NB4 (cell line): ENCODE measurements at places on chromosomes 13 and 19.

GRCh38 chr13:95530178-95530577 is 22.3 kb upstream of the CLDN10 start:
- DNase-seq: peak; percentile 83

DNA sequence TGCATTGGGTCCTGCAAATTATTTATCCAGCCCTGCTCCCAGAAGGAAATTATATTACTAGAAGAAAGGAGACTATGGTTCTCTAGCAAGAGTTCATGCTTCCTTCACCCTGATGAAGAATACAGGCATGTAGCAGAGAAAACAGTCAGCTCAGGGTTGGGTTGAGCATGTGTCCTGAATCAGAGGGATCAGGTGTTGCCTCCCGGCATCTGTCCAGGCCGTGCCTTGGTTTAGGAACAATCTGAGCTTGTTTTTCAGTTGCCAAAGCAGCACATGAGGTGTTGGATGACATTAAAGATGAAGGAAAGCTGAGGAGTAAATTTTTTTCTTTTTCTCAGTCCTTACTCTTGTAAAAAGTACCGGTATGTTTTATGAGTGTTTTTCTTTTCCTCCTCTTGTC is 62.0 kb downstream of the KL start:
- no peak for DNase-seq

DNA sequence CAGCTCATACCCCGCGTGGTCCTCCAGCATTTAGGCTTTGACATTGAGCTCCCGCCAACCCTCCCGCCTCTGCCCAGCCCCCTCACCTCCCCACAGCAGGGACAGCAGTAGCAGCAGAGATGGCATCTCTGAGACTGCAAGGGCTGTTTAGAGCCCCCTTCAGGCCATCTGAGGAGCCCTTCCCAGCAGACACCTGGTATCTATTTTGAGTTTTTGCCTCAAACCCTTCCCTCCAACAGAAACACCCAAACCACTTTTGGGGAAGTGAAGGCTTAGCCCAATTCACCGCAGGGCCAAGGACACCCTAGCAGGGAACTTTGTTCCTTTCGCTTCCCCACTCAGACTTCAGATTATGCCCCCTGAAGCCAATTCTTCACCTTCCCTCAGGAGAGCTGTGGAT is 6.3 kb upstream of the ZNF175 start:
- DNase-seq: peak; percentile 91

DNA sequence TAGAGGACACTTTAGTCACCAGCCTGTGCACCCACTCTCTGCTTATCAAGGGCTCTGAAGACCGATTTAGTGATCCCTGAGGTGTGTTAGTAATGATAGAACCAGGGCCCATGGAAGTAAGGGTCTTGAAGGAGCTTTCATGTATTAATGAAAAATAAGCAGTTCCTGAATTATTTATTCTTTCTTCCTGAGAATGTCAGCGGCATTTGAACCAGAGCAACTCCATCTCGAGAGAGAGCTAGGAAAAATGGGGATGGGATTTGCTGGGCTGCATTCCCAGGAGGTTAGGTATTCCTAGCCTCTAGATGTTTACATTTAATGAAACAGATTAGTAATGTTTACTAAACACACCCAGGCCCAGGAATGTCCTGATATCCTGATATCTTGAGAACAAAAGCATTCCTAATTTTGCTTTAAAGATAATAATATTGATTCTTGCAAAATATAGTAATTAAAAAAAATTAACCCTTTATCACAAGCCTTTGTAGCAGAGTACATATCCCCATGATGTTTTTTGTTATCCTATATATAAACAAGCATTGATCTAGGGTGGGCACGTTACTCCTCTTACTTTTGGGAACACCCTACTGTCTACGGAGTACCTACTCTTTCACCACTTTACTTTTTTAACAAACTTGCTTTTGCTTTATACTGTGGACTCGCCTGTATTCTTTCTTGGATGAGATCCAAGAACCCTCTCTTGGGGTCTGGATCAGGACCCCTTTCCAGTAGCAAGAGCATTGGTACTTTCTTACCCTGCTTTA is 63.1 kb downstream of the COG3 start:
- no peak for DNase-seq

DNA sequence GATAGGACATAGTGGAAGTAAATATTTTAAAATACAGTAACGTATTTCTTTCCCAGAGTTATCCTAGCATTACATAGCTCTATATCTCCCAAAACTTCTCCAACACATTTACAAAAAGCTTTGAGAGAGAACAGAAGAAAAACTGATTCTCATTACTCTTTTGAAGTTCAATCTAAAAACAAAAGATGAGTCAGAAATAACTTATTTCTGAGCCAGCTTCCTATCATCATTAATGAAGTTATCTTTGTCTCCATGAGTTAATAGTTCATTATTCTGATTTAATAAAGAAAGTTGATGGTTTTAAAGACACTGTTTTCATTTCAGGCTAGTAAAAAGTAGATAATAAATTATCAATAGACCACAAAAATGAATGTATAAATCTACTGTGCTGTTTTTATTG is 446.7 kb upstream of the SPRY2 start:
- no peak for DNase-seq

DNA sequence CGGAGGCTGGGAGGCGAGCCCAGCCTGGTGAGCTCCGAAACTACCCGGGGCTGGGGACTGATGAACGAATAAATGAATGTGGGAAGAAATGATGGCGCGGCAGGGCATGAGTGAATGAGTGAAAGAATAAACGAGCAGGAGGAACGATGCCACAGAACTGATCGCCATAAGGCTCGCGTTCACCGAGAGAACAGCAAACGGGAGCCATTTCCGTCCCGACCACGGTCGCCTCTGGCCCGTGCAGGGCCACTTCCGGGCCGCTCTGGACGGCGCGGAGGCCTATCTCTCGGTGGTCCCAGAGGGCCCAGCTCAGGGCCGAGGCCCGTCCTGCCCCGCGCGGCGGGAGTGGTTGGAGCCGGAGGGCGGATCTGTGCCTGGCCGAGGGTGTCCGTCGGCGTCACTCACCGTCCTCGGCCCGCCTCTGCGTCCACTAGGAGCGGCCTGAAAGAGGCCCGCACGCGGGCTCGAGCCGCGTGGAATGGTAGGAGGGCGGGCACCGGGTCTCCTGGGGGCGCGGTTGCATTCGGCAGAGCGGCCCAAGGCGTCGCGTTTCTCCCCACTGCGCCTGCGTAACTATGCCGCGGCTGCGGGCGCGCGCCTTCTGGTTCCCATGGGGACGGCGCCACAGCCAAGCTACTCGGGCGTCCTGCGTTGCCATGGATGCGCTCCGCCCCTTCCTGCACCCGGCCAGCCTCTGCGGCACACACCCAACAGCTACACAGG is at the start of gene ZNF497:
ZNF497 (minus strand) TSS at position 480 of the 723 bp plus-strand sequence. CDS start 5,116 bp downstream, outside the sequence.
- DNase-seq: peak; percentile 97

DNA sequence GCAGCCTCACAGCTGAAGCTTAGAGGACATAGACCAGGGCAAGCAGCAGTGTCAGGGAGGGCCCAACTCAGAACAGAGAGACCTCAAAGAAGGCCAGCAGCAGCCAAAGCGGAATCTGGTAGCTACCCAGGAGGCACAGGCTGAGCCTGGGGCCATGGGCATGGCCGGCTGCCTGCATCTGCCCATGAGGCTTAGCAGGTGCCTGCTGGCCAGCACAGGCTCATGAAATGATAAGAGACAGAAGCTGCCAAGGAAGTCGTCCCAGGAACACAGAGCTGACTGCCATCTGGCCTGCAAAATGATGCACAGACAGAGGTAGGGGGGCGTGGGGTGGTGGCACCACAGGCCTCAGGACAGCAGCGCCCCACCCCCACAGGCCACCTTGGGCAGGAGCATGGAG is 29.2 kb downstream of the TUBA3C start:
- DNase-seq: no peak

DNA sequence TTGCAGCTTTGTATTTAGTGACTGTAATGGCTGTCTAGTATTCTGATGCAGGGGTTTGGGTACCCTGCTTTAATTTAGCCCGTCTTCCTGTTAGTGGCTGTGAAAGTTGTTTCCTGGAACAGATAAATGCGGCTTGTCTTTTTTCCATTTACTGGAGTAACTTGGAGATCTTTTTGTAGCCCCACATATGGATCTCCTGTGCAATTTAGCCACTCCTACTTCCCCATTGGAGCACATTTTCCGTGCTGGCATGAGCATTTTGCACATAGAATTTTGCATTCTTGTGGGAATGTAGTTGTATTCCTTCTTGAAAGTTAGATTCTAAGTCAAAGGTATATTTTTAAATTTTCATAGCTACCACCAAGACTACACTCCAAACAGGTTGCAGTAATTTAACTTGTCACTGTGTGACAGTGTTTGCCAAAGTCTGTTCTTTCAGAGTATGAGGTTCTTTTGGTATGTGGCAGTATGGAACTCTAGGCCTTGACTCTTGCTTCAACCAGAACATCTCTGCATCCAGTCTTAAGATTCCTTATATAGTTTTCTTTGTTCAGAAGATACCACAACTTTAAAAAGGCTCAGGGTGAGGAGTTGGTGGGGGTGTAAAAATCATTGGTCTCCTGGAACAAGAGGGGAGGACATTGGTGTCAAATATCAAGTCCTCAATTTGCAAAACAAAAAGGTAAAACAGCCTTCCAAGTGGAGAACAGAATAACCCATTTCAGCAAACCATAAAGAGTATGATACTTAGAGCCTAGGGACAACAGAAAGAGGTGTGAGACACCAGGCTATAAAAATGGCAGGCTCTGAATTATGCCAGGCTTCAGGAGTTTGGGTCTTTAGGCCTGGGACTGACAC is 21.1 kb upstream of the CCDC97 start:
- no peak for DNase-seq

- no peak for DNase-seq
Observed at GRCh38 chr13:40662866-40663265, 3.6 kb downstream of the FOXO1 start.

GRCh38 chr19:18468517-18468916 is 30.6 kb upstream of the ISYNA1 start:
- no peak for DNase-seq

DNA sequence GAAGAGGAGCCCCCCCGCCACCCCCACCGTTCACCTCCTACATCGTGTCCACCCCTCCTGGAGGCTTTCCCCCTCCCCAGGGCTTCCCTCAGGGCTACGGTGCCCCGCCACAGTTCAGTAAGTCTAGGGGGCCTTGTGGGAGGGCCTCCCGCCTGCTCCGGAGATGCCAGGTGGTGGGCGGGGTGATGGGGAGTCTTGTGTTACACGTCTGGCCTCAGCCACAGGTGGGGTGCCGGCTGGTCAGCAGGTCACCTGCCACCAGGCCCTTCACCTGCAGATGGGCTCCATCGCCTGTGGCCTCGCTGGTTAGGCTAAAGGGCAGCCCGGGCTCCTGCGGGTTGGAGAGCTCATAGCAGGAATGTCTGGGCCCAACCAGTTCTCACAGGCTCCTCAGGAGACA is 8.0 kb upstream of the RPS15 start:
- DNase-seq: no peak

DNA sequence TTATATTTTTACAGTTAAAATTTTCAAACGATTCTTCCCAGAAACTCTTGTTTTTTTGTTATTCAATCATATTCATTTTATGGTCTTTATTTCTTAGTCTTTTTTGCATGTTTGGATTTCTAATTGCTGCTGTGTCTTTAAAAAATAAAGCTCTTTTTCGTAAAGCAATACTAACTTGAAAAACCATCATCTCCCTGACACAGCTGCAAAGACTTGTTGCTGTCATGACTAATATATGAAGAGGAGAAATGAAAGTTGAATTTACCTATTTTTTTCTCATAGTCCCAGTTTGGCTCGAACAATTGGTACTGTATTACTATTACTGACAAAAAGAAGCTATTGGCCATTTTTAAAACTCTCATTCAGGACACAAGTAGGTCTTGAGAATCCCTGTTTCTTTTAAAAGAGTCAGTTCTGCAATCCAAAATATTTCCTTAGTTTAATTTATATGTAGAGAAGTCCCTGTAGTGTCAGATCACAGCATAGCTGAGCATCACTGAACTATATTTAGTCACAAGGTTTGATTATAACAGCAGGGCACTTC is 12.1 kb upstream of the SPART start:
- DNase-seq: no peak

DNA sequence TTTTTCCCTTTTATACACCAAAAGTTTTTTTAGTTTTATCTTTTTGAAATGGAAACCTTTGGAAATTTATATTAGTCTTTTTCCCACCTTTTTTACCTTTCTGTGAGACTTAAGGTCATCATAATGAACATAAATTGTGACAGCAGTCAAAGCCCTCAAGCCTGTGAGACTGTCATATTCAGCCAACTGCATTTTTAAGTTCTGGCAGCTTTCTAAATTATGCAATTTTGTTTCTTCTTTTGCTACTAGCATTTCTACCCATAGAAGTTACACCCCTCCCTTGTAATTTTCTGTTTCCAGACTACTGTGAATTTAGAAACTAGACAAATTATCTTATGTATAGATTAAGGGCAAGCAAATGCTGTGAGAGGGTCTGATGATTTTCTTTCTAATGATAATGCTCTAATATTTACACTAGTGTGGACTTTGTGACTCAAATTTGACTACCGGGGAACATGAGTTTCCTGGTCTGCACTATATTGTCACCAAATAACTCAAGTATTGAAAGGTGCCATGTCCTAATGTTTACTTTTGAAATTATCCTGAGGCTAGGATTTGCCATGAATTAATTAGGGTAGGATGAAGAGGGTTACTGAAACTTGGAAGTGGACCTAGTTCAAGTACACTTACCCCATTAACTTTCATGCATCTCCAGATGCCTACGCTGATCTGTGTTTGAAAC is 43.7 kb downstream of the FRY start:
- DNase-seq: no peak

DNA sequence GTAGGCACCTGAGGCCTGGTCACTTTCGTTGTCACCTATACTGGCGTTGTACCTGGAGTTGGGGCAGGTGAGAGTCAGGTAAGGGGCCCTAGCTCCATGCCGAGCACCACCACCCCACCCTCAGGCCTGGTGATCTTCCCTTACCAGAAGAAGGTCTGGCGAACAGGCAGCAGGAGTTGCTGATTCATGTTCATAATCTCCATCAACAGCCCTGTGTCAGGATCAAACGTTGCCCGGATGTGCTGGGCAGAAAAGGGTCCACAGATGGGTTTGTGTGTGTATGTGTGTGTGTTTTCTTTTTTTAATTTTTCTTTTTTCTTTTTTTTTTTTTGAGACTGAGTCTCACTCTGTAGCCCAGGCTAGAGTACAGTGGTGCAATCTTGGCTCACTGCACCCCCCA is 14.3 kb downstream of the MAN2B1 start:
- no peak for DNase-seq

DNA sequence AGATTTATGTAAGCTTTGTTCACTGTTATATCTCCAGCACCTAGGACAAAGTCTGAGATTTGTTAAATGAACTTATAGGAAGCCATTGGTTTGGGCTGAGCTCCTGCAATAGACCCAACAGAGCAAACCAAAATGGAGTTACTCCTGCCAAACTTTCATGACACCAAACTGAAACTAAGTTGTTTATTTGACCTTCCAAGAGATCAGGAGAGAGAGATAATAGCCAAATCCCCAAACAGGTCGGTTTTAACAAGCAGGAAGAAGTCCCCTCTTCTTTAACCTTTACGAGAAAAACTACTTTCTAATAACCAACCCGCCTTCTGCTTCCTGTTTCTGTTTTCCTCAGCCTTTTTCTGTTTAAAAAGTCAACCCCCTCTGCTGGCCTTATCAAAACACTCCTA is 54.9 kb upstream of the ATP12A start:
- peak; percentile 56 for DNase-seq

DNA sequence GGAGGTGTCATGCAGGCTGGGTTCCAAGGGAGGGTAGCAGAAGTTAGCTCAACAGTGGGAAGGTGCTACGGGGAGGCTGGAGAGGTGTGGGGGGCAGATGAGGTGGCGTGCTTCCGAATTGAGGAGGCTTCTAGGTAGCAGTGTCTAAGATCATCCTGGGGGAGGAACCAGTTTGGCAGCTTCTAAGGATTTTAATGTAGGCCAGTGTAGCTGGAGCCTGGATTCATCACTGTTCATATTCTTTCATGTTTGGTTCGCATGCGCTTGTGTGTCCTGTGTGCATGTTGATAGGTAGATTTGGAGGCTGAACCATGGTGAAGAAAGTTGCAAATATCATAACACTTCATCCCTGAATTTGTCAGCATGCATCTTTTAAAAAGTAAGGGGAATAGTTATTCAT is 86.7 kb downstream of the GPR12 start:
- no peak for DNase-seq
